ENCODE measurements at places on chromosomes 7 and 10. TPM values are rescaled to one million over a fixed set of nuclear protein-coding genes. Genes with fewer than 3 reads are reported as not detected.

The ASB15 gene
- not detected for total RNA-seq

The PFKP gene
- 83.6 TPM for total RNA-seq

The UBTD1 gene
- total RNA-seq: 1.9 TPM

The GRIFIN gene
- total RNA-seq: not detected

The GARIN1A gene
- 1.6 TPM for total RNA-seq

The FAM204A gene
- 64.3 TPM for total RNA-seq

The TPK1 gene
- 26.7 TPM for total RNA-seq

Data from CD4-positive, alpha-beta memory T cell (primary cell).